ENCODE measurements at places on chromosomes 2 and 18.
A peak's percentile ranks its signal among the peaks of the same experiment; 100 is the strongest.

- no peak for DNase-seq
- no peak overlapping the region for H3K4me3 ChIP-seq
- no peaks in the 10 kb centered on the region for H3K4me1 ChIP-seq
- H3K27me3 ChIP-seq = no peaks in the 10 kb centered on the region
- H3K36me3 ChIP-seq = no peaks in the 10 kb centered on the region
Measured at GRCh38 chr2:221807706-221808105, 235.6 kb upstream of the EPHA4 start.

DNA sequence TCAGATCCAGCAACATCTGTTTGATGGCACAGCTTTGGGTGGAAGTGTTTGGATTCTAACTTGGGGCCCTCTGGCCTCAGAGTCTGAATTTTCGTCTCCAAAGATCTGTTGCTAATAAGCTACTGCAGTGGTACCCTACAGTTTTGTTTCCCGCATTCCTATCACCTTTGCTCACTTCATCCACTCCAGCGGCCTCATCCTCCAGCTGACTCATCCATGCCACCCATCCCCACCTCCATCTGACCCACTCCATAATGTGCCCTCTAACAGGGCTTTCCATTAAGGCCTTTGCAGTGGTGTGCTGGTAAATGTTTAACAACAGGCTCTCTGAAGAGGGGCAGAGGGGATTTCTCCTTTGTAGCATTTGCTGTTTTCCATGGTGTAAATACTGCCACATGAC lies 225.5 kb downstream of the TGIF1 start:
- H3K27me3 ChIP-seq = no peaks in the 10 kb centered on the region
- no peak for DNase-seq
- no peak overlapping the region for H3K4me3 ChIP-seq
- H3K4me1 ChIP-seq = no peaks in the 10 kb centered on the region
- no peak overlapping the region for H3K27ac ChIP-seq

DNA sequence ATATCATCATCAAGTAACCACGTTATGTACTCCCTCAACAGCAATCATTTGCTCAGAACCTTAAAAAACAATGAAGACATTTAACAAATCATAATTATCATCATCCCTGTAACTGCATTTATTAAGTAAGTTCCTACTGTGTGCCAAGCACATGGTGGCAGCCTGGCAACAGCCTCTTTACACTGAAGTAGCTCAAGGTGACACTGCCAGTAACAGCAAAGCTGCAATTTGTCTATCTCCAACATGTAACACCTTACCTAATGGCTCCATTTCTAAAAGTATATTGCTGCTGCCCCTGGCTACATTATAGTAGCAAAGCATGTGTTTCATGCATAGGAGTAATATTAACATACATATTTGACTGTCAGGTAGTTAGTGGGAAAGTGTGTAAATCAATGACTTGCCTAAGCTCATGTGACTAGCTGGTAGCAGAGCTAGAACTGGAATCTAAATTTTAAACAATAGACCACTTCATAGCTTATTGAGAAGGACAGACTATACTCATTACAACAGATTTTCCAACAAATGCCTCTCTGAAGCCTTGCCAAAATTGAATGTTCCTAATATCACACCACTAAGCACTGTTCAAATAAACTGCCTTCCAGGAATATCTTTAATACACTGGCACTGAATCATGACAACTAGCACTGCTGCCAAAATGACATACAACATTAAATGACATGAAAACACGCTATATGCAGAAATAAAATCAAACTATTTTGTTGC lies 86.7 kb downstream of the L3MBTL4 start:
- no peaks in the 10 kb centered on the region for H3K4me1 ChIP-seq
- DNase-seq = no peak
- no peaks in the 10 kb centered on the region for H3K36me3 ChIP-seq
- H3K4me3 ChIP-seq = no peak overlapping the region
- no peaks in the 10 kb centered on the region for H3K27me3 ChIP-seq
- H3K27ac ChIP-seq = no peak overlapping the region

DNA sequence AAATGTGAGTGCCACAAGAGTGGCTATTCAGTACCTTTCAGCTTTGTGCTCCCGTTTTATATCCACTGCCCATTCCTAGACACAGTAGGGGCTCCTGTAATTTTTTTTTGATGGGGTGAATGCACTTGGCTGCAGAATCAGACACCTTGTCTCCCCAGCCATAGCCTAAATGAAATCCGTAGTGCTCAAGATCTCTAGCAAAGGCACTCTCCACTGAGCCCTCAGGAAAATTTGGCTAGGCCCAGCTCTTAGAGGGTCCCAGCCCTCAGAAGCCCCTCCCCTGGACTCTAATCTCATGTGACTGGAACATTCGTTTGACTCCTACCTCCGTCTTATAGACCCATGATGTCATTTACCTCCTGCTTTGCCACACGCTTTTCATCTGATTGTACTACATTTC lies 323.9 kb downstream of the SMAD2 start:
- H3K27ac ChIP-seq = no peak overlapping the region
- no peak overlapping the region for H3K4me3 ChIP-seq
- DNase-seq = no peak
- no peaks in the 10 kb centered on the region for H3K4me1 ChIP-seq
- H3K27me3 ChIP-seq = no peaks in the 10 kb centered on the region

DNA sequence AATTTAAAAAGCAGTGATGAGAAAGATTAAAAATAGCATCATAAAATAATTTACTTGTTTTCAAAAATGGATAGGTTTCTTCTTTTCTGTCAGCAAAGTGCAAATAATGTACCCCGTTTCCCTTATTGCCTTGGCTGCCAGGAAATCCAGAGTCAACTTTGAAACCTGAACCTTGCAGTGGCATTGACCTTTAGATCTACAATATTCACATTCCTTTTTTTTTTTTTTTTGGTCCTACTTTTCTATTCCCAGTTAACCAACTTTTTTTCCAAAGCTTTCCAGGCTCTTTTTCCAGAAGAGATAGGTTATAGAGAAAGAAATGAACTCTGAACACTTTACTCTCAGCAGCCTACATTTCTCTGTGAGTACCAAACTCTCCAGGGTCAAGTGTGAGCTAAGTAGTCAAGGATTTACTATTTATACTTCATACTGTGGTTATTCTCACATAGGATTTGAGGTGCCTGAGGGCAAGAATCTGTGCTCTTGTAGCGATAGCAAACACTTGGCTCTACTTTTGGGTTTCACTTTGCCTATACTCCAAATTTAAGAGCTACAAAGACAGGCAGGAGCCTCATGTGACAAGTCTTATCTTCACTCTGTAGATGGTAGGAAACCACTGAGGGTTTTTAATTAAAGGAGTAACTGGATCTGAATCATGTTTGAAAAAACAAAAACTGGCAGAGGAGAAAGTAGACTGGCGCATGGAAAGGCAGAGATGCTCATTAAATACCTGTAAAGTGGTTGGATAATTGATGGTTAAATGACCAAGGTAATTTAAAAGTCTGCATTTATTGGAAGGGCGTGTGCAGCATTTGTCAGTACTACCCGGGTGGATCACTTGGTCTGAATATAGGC lies 63.2 kb upstream of the TMEM17 start:
- no peak for DNase-seq
- H3K27ac ChIP-seq = no peak overlapping the region
- H3K4me1 ChIP-seq = no peaks in the 10 kb centered on the region
- H3K4me3 ChIP-seq = no peak overlapping the region

DNA sequence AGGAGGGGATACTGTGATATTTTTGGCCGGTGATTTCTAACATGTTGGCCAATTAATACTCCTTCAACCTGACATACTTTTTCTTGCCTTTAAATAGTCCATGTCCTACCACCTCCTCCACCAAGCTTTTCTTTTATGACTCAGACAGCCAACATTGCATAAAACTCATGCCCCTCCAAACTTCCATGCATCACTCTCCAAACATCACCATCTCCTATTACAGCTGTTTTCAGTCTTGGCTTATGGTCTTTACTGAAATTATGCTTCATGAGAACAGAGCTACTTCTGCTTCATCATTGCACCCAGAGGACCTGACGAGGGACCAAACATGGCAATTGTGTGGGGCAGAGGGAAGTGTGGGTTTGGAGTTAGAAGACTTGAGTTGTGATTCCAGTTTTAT lies 305.4 kb downstream of the LPIN1 start:
- no peak overlapping the region for H3K4me3 ChIP-seq
- H3K27me3 ChIP-seq = peaks cover 2% of the 10 kb centered on the region
- no peak overlapping the region for H3K27ac ChIP-seq
- DNase-seq = no peak

DNA sequence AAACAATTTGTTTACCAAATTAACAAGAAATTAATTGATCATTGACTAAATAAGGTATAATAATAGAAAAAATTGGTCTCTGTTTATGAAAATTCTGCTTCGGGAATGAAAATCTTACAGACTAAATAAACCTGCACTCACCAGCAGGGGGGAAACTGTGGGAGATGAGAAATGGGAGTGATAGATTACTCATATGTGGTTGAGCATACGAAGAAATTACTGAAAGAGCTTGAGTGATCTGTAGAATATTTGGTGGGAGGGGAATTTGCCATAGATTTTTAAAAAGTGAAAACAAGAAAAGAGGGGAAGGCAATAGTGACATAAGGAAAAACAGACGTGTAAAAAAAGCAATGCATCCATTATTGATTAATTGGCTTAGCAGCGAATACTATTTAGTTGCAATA lies 2.2 kb downstream of the HMSD start:
- no peaks in the 10 kb centered on the region for H3K4me1 ChIP-seq
- no peaks in the 10 kb centered on the region for H3K36me3 ChIP-seq
- no peaks in the 10 kb centered on the region for H3K27me3 ChIP-seq
- no peak overlapping the region for H3K27ac ChIP-seq

DNA sequence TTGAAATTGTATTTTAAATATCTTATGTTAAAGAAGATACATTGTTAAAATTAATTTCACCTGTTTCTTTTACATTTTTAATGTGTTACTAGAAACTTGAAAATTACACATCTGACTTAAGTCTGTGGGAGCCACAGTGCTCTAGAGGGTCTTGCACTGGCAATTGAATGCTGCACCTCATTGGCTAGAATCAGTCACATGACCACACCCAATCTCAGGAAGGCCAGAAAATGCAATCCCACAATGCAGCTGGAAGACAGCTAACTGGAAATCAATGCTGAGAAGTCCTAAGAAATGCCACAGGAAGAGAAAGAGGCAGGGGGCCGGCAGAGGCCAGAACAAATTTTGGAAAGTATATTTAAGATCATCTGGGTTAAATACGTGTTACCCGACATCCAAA lies 189.2 kb upstream of the POU3F3 start:
- H3K36me3 ChIP-seq = no peaks in the 10 kb centered on the region
- H3K27me3 ChIP-seq = no peaks in the 10 kb centered on the region
- no peak overlapping the region for H3K4me3 ChIP-seq
- DNase-seq = no peak
- H3K4me1 ChIP-seq = no peaks in the 10 kb centered on the region

GRCh38 chr2:241257419-241258032 lies 57.9 kb downstream of the HDLBP start:
- H3K4me1 ChIP-seq = no peaks in the 10 kb centered on the region
- H3K27me3 ChIP-seq = no peaks in the 10 kb centered on the region
- H3K36me3 ChIP-seq = peaks cover 8% of the 10 kb centered on the region
- DNase-seq = no peak

DNA sequence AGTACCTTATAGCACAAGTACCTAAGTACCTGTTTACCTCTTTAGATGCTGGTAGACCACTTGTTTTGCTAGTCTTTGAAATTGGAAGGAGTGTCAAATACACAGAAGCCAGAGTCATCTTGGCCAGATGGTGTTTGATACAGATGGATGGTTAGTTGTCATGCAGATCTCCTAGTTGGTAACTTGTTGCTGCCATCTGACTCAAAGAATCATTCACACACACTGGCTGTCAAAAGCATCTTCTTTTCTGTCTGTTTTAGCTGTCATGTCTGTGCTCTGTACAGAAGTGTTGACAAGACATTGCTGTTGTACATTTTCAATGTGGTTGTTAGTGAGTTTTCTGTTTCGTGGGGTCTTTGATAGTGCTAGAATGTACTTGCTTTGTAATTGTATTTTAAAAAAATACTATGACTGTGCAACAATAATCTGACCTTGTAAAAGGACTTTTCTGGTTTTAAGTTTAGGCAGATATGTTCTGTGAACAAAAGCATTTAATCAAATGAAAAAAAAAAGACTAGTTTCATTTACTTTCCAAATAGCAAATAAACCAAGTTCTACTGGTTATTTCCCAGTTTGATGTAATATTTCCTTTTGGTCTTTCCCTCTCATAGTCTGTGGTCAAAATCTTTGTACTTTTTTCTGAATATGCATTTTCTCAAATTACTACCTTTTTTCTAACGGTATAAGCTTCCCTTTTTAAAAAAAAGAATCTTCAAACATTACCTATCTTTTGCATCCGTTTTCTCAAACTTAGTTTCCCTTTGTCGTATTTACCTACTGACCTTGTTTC lies 39.9 kb downstream of the TANK start:
- H3K27ac ChIP-seq = no peak overlapping the region
- no peak overlapping the region for H3K4me3 ChIP-seq
- H3K36me3 ChIP-seq = no peaks in the 10 kb centered on the region
- H3K4me1 ChIP-seq = no peaks in the 10 kb centered on the region
- H3K27me3 ChIP-seq = no peaks in the 10 kb centered on the region

DNA sequence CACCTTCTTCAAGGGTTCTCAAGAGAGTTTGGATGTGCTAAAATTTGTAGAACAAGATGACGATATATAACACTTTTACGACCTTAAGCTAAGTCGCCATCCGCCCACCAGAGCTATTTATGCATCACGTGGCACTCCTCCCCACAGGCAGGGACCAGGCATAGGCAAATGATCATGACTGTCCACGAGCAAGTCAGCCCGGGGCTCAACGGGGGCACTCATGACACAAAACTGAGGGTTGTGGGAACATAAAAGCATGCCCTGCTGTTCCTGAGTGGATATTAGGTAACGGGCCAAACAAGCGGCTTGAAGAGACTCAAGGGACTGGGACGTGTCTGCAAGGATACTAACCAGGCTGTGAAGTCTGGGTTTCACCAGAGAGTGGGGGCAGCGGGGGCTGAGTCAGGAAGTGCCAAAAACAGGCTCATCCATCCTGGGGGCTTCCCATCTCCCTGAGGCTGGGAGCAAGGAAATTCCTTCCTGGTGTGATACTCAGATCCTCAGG lies 58.1 kb downstream of the FAM178B start:
- H3K36me3 ChIP-seq = no peaks in the 10 kb centered on the region
- H3K27ac ChIP-seq = no peak overlapping the region
- H3K4me3 ChIP-seq = peak overlapping the region; percentile 4
- no peaks in the 10 kb centered on the region for H3K27me3 ChIP-seq
- no peak for DNase-seq
